ENCODE measurements at places on chromosomes 16 and 17.

DNA sequence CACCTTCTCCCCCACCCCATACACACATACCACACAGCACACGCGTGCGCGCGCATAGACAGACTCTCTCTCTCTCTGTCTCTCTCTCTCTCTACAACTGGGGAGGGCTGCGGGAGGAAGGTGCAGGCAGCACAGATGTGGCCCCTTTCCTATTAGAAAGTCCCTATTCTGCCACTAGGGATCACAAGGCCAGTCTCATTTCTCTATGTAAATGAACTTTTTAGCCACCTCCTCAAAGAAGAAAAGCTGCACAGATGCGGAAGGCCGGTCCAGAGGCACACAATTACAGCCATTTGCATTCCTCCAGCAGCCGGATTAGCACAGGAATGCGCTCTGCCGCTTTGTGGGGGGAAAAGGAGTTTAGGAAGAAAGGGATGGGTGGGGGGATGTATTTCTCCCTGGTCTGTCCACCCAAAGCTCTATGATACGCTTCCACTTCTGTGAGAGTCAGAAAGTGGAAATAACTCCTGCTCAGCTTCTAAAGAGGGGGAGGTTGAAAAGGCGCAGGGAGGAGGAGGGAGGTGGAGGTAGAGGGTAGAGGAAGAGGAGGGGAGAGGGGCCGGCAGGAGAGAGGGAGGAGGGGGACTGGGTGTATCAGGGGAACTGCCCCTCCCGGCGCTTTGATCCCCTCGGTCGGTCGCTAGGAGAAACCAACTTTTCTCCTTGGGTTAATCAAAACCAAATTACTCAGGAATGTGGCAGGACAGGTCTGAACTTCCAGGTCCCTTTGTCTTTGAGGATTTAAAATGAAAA, 11.7 kb downstream of the ZFHX3 start:
- peak; percentile 75 for DNase-seq

DNA sequence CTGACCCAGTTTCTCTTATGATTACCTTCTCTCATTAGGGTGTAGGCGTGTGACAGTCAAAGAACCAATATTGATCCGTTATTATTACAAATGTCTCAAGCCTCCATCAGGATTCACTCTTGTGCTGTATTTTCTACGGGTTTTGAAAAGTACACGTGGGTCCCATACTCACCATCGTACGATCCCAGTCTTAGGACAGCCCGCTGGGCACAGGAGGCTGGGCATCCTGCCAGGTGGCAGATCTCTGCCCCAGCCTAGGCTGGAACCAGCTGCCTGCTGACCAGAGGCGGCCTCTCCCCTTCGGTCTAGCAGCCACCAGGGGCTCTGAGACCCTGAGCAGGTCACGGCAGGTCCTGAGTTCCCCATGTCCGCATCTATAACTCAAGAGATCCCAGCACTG, 2.0 kb upstream of the METRNL start:
- DNase-seq: no peak

DNA sequence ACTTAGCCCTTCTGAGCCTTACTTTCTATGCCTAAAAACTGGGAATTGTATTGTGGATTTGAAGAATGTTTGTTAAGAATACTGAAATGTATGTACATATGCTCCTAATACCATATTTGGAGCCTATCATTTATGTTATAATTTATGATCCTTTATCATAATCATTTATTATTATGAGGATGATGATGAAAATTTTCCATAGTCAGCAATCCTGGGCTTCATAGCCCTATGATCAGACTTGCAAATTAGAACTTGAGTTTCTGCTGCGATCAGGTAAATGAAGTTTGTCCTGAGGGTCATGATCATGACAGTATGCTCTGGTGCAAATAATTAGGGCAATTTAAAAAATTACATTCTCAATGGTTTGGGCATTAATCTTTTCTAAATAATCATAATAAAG, 147.4 kb downstream of the CA10 start:
- DNase-seq: no peak

- DNase-seq: peak; percentile 65
Measured at GRCh38 chr16:22318690-22319358, 21.6 kb downstream of the POLR3E start.

GRCh38 chr17:46044286-46044928, 45.4 kb downstream of the STH start:
- DNase-seq: no peak

- no peak for DNase-seq
Measured at GRCh38 chr17:39073916-39074315, 77.5 kb downstream of the PLXDC1 start.

DNA sequence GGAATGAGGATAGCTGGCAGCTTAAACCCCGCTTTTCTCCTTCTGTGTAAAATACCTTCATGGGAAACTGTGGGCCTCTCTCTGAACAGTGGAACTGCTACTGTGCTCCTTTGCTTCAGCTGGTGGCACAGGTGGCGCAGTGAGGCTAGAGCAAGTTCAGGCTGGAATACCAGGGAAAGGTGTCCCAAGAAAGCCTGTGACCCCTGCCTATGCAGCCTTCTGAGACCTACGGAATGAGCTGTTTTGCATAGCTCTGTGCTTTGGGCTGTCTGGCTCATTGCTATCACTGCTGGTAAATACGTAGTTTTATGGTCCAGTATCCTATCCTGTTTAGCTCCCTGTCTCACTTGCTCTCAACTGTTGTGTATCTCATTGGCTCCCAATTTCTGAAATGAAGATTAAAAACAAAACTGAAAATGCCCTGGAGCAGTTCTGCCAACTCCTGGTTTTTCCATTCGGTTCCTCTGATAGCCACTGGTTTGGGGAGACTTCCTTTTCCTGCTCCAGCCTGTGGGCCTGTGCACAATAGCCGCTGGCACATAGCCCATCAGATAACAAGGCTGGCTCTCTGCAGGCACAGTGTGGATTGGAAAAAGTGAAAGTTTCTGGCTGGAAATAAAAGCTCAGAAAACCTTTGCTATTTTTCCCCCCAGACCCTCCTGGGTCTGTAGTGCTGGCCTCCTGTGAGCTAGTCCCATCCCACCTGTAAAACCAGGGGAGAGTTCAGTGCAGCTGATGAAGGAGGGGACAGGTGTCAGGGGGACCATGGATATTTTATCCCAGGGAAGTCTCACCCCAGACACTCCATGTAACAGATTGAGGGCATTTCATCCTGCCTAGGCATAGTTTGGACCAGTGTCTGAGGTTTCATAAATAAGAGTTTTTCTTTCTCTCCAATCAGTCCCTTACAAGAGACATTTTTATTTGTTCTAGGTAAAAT, 24.0 kb downstream of the LIMD2 start:
- DNase-seq: no peak

DNA sequence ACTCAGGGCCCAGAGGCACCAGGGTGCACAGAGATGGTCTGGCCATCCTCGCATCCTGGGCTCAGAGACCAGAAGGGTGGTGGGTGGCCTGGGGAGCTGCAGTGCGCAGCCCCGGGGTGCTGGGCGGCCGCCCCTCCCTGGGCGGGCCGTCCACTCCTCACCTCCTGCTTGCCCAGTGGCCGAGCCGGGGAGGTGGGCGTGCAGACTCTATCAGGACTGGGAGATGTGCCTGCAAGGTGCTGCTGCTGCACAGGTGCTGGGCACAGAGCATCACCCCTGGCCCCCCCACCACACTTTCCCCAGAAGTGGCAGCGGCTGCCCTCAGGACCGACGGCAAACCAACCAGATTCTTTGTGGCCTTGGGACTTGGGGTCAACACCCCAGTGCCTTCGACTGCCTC, at the start of gene SCN4A:
TSS of gene SCN4A (minus strand) at position 123 of the 400 bp plus-strand sequence. CDS start at position 46, 77 bp downstream.
- no peak for DNase-seq

DNA sequence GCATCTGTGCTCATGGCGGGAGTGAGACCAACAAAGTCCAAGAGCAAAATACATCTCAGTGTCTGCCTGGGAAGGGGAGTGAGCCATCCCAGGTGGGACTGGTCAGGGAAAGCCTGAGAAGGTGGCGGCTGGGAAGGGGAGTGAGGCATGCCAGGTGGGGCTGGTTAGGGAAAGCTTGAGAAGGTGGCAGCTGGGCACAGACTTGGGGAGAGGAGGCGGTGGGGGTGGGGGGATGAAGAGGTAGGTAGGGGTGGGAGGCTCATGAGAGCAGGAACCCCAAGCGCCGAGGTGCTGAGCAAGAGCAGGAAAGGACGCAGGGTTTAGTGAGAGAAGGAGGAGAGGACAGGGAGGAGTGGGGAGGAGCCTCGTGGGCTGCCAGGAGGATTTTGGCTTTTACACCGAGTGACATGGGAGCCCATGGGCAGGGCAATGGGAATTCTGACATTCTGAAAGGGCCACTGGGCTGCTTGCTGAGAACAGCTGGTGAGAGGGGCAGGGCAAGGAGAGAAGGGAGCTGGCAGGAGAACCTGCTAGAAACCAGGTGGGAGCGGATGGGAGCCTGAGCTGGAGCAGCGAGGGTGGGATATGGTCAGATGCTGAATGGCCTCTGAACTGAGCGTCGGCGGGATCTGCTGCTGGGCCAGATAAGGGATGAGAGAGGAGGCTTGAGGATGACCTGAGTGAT, 256.1 kb upstream of the RPL38 start:
- no peak for DNase-seq

DNA sequence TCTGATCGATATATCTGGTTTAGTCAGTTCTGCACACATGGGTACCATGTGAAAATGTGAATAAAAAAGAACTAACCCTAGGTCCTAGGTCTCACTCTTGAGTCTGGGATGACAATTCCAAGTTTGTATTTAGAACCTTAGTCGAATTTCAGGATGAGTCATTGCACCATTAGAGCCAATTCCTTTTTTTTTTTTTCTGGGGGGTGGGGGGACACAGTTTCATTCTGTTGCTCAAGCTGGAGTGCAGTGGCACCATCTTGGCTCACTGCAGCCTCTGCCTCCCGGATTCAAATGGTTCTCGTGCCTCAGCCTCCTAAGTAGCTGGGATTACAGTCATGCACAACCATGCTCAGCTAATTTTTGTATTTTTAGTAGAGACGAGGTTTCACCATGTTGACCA, 41.6 kb downstream of the SPAG9 start:
- no peak for DNase-seq

DNA sequence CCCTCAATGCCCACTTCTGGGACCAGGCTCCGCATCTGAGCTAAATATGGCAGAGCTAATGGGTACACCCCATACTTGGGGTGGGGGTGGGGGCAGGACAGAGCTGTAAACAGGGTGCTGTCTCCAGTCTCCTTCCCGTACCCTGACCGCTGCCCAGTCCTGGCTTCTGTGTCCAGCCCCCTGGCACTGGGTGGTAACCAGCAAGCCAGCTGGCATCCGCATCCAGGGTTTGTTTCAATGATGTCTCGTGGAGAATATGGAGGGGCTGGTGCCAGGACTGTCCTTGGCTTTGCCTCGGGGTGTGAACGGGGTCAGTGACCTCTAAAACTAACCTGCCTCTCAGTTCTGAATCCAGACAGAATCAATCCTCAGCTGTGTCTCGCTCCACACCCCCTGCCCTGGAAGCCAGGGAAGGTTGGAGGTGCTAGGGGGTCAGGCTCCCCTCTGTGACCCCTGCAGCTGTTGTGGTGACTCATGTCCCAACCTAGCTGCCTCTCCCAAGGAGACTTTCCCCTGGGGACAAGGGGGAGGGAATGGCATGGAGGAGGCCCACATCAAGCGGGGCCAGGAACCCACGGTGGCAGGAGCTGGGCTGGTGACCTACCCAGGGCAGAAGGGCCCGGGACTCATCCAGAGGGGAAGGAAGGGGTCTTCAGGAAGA, 1.5 kb upstream of the PNMT start:
- DNase-seq: no peak

DNA sequence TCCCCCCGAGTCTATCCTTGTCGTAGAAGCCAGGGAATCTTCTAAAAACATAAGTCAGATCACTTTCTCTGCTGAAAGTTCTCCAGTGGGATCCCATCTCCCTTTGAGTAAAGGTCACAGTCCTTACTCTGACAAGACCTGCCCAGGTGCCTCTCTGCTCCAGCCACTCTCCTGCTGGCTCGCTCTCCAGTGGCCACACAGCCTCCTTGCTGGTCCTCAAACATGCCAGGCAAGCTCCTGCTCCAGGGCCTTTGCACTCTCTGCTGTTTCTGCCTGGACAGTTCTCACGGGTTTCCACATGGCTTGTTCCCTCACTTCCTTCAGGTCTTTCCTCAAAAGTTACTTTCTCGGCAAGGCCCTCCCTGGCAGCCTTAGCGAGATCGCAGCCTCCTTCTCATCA, 3.4 kb downstream of the B9D1 start:
- no peak for DNase-seq

- DNase-seq: no peak
Measured at GRCh38 chr17:10166176-10166935, 32.0 kb downstream of the GAS7 start.

- DNase-seq: no peak
Measured at GRCh38 chr17:66375121-66375520, 72.7 kb downstream of the PRKCA start.

DNA sequence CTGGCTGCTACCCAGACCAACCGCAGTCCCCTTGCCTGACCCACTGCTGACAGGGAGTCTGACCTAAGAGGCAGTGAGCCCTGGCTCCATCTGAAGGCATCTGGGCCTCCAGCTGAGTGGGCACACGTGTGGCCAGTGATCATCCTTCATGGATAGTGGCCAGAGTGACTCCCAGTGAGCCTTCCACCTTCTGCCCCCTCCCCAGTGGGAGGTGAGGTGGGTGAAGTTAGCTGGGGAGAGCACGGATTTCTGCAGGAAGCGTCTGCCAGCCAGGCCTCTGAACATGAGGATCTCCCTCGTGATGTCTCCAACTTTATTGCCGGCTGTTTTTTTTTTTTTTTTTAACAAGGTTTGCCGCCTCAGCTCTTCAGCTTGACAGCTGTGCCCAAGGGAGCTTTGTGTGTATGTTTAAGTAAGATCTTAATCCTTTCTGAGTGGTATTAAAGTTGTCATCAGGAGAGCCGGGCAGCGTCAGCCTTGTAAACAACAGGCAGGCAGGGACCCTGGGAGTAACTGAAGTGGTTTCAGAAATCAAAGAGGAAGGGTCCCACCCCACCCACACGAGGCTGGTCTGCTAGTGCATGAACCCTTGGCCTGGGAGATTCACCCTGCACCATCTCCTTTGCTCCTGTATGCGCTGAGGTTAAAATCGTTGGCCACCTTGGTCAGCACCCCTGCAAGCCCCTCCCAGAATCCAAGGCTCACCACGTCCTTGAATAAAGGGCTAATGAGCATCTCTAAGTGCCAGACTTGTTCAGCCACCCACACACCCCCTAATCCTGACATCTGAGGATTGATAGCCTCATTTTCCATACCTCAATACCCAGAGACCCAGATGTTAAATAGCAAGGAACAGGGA, 33.3 kb downstream of the RHBDL3 start:
- no peak for DNase-seq

GRCh38 chr17:44558710-44559633, 1.7 kb downstream of the FZD2 start:
- no peak for DNase-seq

GRCh38 chr16:4213737-4214136, 28.1 kb downstream of the SRL start:
- no peak for DNase-seq

- no peak for DNase-seq
Measured at GRCh38 chr16:80841231-80841630, 36.8 kb upstream of the CDYL2 start.

GRCh38 chr17:71632328-71632727, 488.5 kb upstream of the SOX9 start:
- DNase-seq: no peak

DNA sequence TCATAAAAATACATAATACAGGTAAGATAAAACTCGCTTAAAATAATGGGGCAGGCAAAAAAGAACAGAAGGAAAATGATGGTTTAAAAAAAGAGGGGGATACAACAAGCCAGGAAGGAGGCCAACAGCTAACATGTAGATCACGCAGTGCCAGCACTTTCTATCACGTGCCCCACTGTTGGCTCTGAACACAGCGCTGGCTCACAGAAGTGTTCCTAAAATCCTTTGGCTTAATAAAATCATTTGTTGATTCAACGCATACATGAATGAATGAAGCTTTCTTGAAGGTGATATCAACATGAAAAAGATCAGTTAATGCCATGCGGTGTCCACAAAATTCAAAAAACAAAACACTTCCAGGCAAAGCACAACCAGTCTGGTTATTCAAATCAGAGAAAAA, 8.5 kb downstream of the ITGAE start:
- no peak for DNase-seq
